Fibroblast of pulmonary artery (primary cell): ENCODE measurements at places on chromosomes 12 and 14.

- no peak for DNase-seq
These were observed 163.5 kb downstream of the AACS start for GRCh38 chr12:125228519-125229260.

DNA sequence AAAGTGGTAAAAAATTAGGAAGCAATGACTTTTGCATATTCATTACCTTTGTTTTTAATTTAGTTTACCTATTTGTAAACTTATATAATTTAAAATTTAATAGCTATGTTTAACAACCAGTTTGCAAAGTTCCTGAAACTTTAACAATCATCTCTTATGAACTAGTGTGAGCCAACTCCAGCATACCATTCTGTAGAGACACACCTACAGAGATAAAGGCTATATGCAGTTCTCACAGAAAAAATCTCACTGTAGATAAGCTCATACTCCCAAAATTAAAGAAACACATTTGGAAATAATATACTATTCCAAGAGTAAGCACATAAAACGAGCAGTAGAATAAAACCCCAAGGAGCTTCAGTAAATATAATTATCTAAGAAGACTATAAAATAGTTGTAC, 77.5 kb downstream of the CDK17 start:
- DNase-seq, result no peak

DNA sequence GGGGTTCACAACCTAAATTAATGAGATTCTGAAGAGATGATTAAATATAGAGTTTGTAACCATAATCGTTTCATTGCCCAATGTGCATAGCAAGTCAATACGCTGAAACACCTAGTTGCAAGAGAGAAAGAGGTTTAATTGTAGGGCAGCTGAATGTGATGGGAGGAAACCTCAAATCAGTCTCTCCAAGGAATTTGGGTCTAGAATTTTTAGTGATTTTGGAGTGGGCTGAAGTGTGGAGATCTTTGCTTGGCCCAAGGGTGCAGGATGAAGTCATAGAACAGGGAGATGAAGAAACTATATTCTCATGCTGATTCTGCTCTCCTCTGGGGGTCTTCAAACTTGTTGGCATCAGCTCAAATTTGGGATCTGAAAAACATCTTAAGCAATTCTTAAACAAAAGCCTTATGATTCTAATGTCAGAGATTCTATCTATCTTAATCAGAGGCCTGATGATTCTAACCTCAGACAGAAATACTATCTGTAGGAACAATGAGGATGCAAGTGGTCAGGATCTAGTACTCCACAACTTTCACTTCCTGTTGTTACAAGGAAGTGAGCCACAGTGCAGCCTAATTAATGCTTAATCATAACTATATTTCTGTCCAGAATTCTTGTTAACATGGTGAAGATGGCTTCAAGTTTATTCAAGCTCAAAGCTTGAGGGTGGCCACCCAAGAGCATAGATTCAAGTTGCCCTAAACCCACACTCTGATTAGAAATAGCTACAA, 80.2 kb upstream of the FUT8 start:
- no peak for DNase-seq

DNA sequence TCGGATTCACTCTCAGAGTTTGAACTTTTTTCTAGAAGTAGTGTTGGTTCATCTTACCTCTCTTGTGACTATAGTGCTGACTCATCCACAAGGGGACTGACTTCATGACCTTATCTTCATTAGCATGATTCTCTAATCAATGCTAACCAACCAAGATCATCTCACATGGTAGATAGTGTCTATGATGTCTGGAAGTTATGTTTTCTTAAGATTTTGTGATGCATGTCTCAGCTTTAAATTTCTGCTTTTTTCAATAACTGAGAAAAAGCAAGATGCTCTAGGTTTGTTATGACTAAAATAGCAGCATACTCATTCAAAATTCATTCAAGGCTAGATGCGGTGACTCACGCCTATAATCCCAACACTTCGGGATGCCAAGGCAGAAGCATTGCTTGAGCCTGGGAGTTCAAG, 12.3 kb upstream of the SLC35E3 start:
- DNase-seq, result peak; percentile 32

DNA sequence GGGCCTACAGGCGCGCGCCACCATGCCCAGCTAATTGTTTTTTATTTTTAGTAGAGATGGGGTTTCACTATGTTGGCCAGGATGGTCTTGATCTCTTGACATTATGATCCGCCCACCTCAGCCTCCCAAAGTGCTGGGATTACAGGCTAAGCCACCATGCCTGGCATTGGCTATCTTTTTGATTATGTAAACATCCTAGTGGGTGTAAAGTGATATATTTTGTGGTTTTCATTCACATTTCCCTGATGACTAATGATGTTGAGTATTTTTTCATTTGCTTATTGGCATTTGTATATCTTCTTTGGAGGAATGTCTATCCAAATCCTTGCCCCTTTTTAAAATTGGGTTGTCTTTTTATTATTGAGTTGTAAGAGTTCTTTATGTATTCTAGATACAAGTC, 16.3 kb downstream of the CREBL2 start:
- no peak for DNase-seq

- no peak for DNase-seq
These were observed 699 bp upstream of the CD69 start for GRCh38 chr12:9761419-9761781.

- DNase-seq, result peak; percentile 42
These were observed 7.1 kb upstream of the LGMN start for GRCh38 chr14:92755495-92755894.

DNA sequence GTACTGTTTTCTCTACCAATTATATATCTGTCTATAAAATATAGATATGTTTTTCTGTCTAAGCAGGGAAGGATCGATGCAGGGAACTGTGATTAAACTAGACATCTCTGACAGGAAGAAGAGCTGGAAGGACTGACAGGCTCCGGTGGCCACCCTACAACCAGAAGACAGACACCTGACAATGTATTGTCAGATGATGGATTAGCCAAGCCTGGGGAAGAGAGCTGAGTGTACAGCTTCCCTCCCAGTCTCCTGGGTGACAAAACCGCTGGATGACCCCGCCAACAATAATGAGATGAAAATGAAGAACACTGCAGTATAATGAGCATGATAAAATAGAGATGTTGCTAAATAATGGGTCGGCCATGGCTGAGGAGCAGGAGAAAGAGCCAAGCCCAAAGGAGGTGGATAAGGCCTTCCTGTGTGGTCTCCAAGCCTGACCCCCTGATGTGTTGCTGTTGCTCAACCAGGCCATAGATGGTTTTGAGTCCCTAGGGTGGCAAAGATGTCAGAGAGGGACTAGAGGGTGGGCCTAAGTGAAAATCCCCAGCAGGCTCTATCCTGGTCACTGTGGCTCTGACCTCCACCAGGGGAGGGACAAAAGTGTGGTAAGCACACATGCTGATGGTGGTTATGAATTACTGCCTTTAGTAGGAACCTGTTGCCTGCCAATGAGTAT, 28.2 kb downstream of the DHRS2 start:
- no peak for DNase-seq

GRCh38 chr12:39441963-39442830, 723 bp downstream of the KIF21A start:
- peak; percentile 23 for DNase-seq

DNA sequence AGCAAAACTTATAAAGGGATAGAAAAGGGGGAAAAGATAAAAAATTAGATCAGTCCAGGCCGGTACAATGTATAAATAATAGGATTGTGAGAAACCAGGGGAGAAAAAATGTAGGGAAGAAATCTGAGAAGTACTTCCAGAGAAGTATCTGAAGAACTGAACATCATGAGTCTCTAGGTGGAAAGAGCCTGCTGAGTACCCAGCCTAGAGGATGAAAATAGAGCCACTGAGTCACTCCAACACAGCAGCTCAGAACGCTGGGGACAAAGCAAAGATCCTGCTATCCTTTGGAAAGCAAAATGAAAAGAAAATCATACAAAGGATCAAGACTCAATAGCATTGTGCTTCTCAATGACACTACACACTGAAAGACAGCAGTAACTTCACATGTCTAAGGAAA, 138.0 kb downstream of the ANO6 start:
- no peak for DNase-seq

DNA sequence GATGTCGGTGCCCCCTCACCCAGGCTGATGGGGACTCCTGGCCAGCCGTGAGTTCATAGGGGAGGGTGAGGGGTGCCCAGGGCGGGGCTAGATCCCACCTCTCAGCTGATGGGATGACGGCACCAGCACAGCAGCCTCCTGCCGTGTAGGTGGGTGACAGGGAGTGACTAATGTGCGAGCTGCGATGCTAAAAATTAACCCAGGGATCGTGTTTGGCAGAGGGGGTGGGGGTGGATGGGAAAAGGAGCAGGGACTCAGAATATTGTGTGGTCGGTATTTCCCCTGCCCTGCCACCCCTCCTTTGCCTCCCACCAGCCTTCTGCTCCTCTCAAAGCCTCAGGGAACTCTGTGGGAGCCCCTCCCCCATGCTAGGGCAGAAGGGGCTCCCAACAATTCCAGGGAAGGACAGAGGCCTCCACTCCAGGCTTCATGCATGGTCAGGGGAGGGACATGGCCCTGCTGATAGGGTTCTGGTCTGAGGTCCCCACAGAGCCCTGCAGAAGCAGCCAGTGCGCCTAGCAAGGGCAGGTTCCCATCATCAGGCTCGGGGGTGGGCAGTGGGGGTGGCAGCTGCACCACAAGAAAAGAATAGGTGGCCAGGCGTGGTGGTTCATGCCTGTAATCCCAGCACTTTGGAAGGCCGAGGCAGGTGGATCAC, 12.5 kb downstream of the TAMALIN start:
- no peak for DNase-seq

- no peak for DNase-seq
These were observed 5.6 kb downstream of the RDH16 start for GRCh38 chr12:56951582-56952339.

- no peak for DNase-seq
These were observed 14.9 kb downstream of the VRK1 start for GRCh38 chr14:96811985-96812667.

- peak; percentile 36 for DNase-seq
These were observed at the start of gene PIP4K2C for GRCh38 chr12:57590864-57591781. PIP4K2C (plus strand) TSS chr12:57591192; CDS start chr12:57591290, 98 bp downstream.

- DNase-seq, result no peak
These were observed 42.1 kb downstream of the CCDC175 start for GRCh38 chr14:59534361-59534987.

GRCh38 chr12:46548605-46549071, 176.1 kb upstream of the SLC38A2 start:
- DNase-seq, result no peak

DNA sequence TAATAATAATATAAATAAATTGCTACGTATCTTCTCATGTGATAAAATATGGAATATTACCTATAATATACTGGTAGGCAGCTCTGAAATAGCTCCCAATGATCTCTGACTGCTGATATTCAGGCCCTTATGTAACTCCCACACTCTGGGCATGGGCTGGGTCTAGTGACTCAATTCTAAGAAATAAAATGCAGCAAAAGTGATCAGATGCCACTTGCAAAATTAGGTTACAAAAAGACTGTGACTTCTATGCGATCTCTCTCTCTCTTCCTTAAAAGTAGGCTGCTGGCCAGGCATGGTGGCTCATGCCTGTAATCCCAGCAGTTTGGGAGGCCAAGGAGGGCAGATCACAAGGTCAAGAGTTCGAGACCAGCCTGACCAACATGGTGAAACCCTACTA, 10.3 kb upstream of the CACNB3 start:
- DNase-seq, result no peak

DNA sequence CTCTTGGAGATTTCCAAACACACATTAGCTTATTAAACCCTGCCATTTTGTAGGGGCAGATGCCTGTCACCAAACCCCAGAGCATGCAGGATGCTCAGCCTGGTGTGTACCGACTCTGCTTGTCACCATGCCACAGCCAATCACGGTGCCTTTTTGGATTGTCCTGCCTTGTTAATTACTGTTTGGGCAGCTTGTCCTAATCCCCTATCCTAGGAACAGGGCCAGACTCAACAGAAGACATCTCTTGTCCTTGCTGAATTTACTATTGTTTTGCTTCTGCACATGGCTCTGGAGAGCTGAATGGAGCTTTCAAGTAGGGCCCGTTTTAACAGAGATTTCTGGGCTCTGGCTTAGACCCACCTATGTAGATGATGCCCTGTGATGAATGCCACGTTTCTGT, 388.5 kb downstream of the AACS start:
- DNase-seq, result no peak

GRCh38 chr12:96623155-96623554, 133.8 kb downstream of the CFAP54 start:
- DNase-seq, result no peak

DNA sequence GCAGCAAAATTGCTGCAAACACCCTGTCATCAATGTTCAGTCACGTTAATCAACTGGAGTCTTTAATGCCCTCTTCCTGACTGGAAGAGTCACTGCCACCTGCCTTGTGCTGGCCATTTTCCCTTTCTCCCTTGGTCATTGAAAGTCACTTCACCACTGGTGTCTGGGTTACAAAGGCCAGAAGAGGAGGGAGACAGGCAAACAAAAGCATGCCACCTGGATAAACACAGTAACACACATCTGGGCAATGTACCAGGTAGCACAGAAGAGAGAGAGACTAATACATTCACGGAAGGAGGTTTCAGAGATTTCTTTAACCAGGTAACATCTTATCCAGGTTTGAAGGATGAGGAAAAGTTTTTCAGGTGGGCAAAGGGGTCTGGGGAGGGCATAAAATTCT, 32.7 kb downstream of the GPHB5 start:
- DNase-seq, result no peak

- peak; percentile 71 for DNase-seq
These were observed 60.3 kb downstream of the KLRG1 start for GRCh38 chr12:9049520-9050133.

DNA sequence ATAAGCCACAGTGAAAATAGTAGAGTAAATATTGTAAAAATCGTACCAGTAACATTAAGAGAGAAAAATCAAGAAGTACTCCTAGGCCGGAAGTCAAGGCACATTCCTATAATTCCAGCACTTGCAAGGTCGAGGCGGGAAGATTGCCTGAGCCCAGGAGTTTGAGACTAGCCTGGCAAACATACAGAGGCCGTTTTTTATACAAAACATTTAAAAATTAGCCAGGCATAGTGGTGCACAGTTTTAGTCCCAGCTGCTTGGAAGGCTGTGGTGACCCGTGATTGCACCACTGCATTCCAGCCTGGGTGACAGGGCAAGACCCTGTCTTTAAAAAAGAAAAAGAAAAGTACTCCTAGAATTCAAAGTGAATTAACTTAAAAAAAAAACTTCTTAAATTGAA, 341.8 kb downstream of the C12orf50 start:
- peak; percentile 75 for DNase-seq

DNA sequence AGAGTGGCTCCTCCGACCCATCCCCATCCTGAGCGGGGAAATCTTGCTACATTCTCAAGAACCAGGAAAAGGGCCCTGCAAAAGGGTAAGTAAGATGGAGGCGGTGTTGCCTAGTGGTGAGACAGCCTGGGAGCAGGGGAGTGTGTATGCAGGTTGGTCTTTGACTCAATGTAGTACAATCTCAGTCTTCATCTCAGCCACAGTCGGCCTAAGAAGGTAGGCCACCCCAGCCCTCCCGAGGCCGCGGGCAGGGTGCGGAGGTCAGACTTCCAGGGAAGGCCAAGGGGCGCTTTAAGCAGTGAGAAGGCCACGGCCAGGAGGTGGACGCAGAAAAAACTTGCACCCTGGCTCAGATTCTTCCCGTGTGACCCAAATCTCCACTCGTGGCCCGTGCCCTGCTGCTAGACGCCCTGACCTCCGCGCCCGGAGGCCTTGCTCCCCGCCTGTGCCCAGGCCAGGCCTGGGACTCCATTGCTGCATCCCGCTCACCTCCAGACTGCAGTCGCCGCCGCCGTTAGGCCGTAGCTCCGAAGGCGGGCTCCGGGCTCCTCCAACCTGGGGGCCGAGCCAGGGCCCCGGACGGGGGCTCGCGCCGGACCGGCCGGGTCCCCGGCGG, 435 bp downstream of the FOXM1 start:
- peak; percentile 27 for DNase-seq
